ENCODE measurements at places on chromosomes 16 and 17. TPM values are rescaled to one million over a fixed set of nuclear protein-coding genes. Genes with fewer than 3 reads are reported as not detected.

GLOD4 gene
- polyA plus RNA-seq = 44.8 TPM

ZNF267 gene
- polyA plus RNA-seq = 4.2 TPM

GRB7 gene
- not detected for polyA plus RNA-seq

BCL6B gene
- not detected for polyA plus RNA-seq

LRRC59 gene
- 24.3 TPM for polyA plus RNA-seq

CACNG3 gene
- polyA plus RNA-seq = not detected

ASIC2 gene
- 2.0 TPM for polyA plus RNA-seq

NACA2 gene
- 0.53 TPM for polyA plus RNA-seq

UNKL gene
- 3.6 TPM for polyA plus RNA-seq

CHRNE gene
- polyA plus RNA-seq = not detected

ARHGDIG gene
- 2.6 TPM for polyA plus RNA-seq

Measured in Purkinje cell (primary cell).